ENCODE measurements at places on chromosomes 6 and 20.

DNA sequence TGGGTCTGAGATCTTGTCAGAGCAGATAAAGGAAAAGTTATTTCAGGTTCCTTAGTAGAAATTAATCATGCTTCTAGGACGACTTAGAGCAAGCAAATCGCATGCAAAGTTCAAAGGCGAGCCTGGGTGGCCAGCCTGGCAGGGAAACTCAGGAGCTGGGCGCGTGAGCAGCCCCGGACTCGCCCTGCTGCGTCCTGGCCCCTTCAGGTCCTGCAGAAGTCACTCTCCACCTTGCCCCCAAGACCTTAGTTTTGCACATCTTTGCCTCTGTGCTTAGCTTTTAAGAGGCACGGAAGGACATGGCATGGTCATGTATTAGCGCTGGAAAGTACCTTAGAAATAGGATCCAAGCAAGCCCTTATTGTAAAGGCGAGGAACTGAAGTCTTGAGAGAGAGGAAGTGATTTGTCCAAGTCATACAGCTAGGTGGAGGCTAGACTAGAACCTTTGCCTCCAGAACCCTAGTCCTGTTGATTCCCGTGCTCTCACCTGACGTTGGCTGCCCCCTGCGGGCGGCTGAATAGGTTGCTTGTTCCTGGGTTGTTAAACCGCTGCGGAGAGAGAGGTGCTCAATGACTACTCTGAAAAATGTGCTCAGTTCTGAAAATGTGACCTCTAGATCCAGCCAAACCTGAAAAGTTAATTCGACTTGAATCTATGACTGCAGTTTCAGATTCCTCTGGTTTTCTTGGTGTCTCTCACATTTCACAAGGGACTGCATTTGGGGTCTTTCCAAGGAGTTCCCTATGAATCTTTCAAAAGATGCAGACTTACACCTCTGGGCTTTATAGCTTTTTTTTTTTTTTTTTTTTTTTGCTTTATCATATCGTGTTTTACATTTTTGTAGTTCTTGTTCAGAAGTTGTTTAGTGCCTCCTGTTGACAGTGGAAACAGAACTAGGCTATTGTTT lies 2.7 kb downstream of the MYB start:
- no peaks in the 10 kb centered on the region for H3K27me3 ChIP-seq
- H3K36me3 ChIP-seq: peaks cover 58% of the 10 kb centered on the region
- H3K27ac ChIP-seq: peak overlapping the region; percentile 94
- peak overlapping the region; percentile 97 for H3K4me3 ChIP-seq
- peak; percentile 79 for DNase-seq

DNA sequence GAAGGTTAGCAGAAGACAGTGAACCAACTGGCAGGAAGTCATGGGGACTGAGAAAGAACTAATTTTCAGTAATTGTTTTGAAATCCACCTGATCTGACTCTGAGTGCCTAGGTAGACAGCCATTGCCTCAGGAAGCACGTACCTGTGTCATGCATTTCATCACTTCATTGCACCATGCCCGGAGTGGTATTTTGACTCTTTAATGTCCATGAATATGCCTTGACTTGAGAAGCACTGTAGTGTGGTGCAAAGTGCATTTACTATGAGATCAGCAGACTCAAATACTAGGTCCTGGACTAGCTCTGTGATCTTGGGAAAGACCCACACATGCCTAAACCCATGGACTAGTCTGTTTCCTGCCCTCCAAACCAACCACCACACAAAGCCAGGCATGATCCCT lies 370.9 kb upstream of the MARCKS start:
- no peaks in the 10 kb centered on the region for H3K36me3 ChIP-seq
- DNase-seq: no peak
- H3K4me3 ChIP-seq: no peak overlapping the region
- no peak overlapping the region for H3K27ac ChIP-seq
- no peaks in the 10 kb centered on the region for H3K4me1 ChIP-seq

GRCh38 chr6:109897561-109898080 lies 80.5 kb upstream of the GPR6 start:
- no peak overlapping the region for H3K4me3 ChIP-seq
- no peaks in the 10 kb centered on the region for H3K36me3 ChIP-seq
- peaks cover 4% of the 10 kb centered on the region for H3K27me3 ChIP-seq
- no peak overlapping the region for H3K27ac ChIP-seq
- no peak for DNase-seq

DNA sequence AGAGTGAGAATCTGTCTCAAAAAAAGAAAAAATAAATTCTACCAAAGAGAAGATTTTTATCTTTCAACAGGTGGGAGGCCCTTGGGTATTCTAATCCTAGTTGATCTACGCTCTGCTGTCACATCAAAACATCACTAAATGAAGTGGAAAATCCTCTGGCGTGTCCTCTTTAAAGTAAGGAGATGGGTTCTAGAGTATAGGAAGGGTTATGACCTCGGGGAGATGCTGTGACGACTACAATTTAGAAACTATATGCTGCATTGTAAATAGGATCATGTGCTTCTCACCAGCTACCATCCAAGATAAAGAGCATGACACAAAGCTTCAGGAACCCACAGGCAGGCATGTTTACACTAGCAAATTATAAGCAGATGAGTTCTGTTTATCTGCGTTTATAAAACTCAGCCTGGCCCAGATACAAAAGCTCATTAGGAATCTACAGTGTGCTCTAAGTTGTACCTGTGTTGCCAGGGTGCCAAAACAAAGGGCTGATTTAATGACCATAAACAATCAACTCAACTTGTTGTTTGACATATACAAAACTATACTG lies 197.1 kb upstream of the PLN start:
- peaks cover under 1% of the 10 kb centered on the region for H3K27me3 ChIP-seq
- H3K4me1 ChIP-seq: peaks cover 2% of the 10 kb centered on the region
- no peaks in the 10 kb centered on the region for H3K36me3 ChIP-seq
- no peak overlapping the region for H3K4me3 ChIP-seq
- H3K27ac ChIP-seq: no peak overlapping the region

DNA sequence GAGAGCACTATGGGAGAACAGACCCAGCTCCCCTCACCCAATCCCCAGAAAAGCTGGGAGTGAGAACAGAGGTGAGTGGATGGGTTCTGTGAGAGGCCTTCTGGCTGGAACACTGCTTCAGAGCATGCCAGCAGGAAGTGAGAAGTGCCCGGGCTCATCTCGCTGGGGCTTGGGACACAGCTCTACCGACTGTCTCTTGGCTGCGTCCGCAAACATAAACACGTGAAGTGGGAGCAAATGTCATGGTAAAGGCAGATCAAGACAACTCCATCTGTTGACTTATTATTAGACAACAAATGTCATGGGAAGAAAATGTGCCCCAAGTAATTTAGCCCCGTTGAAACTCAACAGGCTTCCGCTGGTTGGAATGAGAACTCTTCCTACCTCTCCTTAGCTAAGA lies 25.9 kb downstream of the GNAS-AS1 start:
- H3K27me3 ChIP-seq: peaks cover 10% of the 10 kb centered on the region
- H3K27ac ChIP-seq: no peak overlapping the region
- DNase-seq: no peak
- no peak overlapping the region for H3K4me3 ChIP-seq
- H3K36me3 ChIP-seq: peaks cover 20% of the 10 kb centered on the region
- H3K4me1 ChIP-seq: no peaks in the 10 kb centered on the region

DNA sequence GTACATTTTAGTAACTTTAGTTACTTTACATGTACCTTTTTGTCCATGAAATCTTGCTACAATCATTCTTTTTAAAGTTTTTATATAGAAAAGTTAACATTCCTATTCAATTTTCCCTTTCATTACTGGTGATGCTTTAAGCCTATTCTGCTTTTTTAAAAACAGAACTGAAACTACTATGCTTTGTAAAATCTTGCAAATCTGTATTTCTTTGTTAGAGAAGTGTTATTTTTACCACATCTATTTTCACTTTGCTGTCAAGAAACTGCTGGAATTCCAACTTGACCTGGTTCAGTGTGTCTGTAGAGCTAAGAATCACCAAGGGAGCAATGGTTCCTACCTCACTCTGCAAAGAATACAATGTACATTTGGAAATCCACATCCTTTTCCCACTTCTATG lies 21.8 kb upstream of the SAMD5 start:
- no peak for DNase-seq
- no peaks in the 10 kb centered on the region for H3K4me1 ChIP-seq
- H3K36me3 ChIP-seq: no peaks in the 10 kb centered on the region

DNA sequence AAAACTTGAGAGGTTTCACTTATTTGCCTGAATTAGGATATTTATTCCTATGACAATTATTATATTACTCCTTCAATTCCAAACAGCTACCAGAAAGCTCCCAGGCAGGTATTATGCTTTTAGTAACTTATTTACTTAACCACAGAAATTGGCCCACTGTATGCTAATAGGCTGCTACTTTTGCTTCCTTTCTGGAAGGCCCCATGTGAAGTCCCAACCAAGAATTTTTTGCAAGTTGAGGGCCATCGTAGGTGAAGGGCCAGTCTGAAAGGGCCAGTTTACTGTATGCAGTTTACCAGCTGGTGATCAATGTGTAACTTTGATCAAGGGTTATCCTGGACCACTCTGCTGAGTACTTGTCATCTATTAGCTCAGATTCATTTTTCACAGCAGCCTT lies 45.0 kb downstream of the EDN1 start:
- peaks cover 2% of the 10 kb centered on the region for H3K4me1 ChIP-seq
- H3K4me3 ChIP-seq: no peak overlapping the region
- no peak overlapping the region for H3K27ac ChIP-seq

- no peaks in the 10 kb centered on the region for H3K27me3 ChIP-seq
- DNase-seq: peak; percentile 50
- peaks cover 10% of the 10 kb centered on the region for H3K36me3 ChIP-seq
- peaks cover 90% of the 10 kb centered on the region for H3K4me1 ChIP-seq
- peak overlapping the region; percentile 99 for H3K27ac ChIP-seq
- peak overlapping the region; percentile 76 for H3K4me3 ChIP-seq
Observed at GRCh38 chr6:42390228-42390934, 61.3 kb downstream of the TRERF1 start.

DNA sequence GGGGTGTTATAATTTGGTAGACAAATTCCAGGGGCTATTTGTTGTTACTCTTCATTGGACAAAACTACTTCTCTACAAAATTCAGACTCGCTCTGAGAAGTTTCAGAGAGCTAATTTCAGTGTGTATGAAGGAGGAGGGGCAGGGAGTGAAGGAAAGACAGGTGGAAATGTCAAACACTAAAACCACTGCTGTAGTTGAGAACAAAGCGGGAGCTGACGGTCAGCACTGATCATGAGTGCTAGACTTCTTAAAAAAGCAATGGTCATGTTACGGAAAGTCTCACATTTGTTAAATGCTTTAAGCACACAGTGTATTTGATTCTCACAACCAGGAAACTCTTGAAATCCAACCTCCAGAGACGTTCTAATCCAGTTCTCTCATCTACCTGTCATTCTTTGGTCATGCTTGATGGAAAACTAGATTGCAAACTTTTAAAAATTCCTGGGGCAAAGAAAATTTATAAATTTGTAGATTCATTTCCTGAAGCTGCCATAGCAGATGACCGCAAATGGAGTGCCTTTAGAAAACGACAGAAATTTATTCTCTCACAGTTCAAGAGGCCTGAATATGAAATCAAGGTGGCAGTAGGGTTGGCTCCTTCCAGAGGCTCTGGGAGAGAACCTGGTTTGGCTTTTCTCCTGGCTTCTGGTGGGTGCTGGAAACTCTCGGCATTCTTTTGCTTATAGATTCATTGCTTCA lies 100.7 kb upstream of the CARMIL1 start:
- peaks cover 71% of the 10 kb centered on the region for H3K4me1 ChIP-seq
- DNase-seq: no peak
- H3K27me3 ChIP-seq: no peaks in the 10 kb centered on the region
- no peaks in the 10 kb centered on the region for H3K36me3 ChIP-seq
- H3K4me3 ChIP-seq: peak overlapping the region; percentile 39

GRCh38 chr6:149500096-149500495 lies 15.3 kb upstream of the ZC3H12D start:
- H3K36me3 ChIP-seq: peaks cover 39% of the 10 kb centered on the region
- no peak for DNase-seq
- H3K27me3 ChIP-seq: no peaks in the 10 kb centered on the region
- peaks cover 41% of the 10 kb centered on the region for H3K4me1 ChIP-seq

Data from activated T-helper 2 cell treated with anti-CD3 and anti-CD28 coated beads, Interferon-gamma antibody, Interleukin-2, Interleukin-4, amounts not matched to agents 10 μg/mL and 5 μg/mL and 100 μg/mL, durations not matched to agents 14 hours and 24 hours and 36 hours (primary cell).